Activated CD4-positive, alpha-beta memory T cell treated with anti-CD3 and anti-CD28 coated beads for 36 hours (primary cell): ENCODE measurements at places on chromosomes 5 and 9. TPM values are rescaled to one million over a fixed set of nuclear protein-coding genes. Genes with fewer than 3 reads are reported as not detected.

DNA sequence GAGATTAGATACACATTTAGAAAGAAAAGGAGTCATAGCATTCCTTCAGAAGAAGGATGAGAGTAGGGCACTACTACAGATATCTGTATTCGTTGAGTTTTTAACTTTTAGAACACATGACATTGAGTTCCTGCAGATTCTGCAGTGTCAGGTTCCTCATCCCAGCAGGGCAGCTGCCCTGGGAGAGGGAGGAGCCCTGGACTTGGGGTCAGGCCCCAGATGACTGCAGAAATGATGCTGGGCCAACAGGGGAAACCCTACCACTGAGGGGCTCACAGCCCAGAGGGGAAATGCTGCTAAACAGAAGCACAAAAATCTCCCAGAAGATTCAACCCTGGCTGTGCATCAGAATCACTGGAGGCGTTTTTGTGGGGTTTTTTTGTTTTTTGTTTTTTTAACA, 68.9 kb upstream of the TAF1L start:
- H3K27me3 ChIP-seq = peaks cover 1% of the 10 kb centered on the region
- H3K27ac ChIP-seq = no peak overlapping the region
- H3K4me1 ChIP-seq = no peaks in the 10 kb centered on the region
- no peaks in the 10 kb centered on the region for H3K36me3 ChIP-seq
- no peak for DNase-seq

DNA sequence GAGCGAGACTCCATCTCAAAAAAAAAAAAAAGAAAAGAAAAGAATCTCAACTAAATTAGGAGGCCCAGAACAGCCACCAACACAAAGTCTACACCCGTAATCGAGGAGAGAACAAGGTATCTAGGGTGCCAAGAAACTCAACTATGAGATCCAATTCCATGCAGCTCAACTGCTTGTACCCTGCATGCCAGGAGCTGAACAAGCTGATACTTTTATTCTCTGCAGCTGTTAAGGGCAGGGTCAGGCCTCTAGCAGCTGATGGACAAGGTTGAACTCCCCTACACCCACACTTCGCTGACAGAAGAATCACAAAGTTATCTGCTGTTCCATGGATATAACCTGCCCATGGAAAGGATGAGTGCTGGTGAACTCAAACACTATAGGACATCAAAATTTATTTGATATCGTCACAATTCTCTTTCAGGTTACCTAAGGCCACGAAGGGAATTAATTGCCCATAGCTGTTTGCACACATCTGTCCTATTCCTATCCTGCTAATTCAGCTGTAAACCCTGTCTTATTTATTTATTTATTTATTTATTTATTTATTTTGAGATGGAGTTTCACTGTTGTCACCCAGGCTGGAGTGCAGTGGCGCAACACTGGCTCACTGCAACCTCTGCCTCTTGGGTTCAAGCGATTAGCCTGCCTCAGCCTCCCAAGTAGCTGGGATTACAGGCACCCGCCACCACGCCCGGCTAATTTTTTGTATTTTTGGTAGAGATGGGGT, 20.7 kb downstream of the UBAP2 start:
- H3K27me3 ChIP-seq = no peaks in the 10 kb centered on the region
- H3K4me3 ChIP-seq = no peak overlapping the region
- H3K4me1 ChIP-seq = peaks cover 14% of the 10 kb centered on the region
- no peak overlapping the region for H3K27ac ChIP-seq

DNA sequence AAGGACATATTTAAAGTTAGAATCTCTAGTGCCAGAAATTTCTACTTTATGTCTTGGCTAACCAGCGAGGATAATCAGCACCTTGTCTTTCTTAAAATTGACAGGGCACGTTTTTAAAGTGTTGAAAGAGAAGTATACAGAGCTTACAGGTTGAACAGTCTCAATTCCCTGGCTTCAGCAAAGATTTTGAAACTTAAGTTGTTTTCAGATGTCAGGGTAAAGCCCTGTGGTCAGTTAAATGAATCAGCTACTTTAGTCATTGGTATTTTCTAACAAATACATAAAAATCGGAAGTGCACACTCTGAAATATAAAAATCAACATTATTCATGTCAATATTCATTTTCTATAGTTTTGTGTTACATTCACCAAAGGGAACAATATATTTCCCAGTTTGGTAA, 29.1 kb downstream of the SNCAIP start:
- no peaks in the 10 kb centered on the region for H3K4me1 ChIP-seq
- H3K36me3 ChIP-seq = no peaks in the 10 kb centered on the region
- peaks cover 3% of the 10 kb centered on the region for H3K27me3 ChIP-seq

The FREM1 gene
- total RNA-seq = not detected

DNA sequence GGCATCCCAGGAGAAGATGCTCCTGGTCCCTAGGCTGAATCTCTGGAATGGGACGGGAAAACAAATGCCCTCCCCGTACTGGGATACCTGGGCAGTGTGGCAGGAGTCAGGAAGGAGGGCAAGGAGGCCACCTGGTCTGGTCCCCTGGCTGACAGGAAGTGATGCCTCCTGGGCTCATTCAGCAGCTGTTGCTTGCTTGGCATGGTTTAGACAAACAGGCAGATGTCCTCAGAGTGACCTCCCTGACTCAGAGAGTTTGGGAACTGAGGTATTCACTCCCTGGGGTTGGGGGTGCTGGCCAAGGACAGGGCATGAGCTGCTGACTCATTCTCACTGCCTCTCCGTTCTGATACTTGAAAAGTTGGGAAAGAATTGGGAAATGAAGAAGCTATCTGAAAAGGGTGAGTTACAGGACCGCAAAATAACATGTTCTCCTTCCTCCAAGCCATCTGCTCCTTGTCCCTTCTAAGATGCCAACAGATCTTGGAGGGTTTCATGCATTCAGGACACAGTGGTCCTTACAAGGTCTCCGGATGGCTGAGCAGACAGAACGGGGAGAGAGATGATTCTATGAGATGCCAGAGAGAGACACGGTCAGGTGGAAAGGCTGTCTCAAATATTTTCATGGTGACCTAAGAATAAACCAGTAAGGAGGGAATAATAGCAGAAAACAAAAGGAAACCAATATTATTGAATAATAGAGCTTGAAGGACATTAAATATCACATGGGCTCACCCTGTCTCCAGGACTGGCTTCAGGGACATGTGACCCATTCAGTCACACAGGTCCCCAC, 534.5 kb downstream of the BNC2 start:
- H3K27ac ChIP-seq = no peak overlapping the region
- no peak overlapping the region for H3K4me3 ChIP-seq
- H3K4me1 ChIP-seq = no peaks in the 10 kb centered on the region
- no peak for DNase-seq

The OR1Q1 gene
- total RNA-seq = not detected

The FST gene
- 0.36 TPM for total RNA-seq
